Hippocampal formation (tissue), 2 donors: ENCODE measurements at places on chromosomes 1 and 21.

DNA sequence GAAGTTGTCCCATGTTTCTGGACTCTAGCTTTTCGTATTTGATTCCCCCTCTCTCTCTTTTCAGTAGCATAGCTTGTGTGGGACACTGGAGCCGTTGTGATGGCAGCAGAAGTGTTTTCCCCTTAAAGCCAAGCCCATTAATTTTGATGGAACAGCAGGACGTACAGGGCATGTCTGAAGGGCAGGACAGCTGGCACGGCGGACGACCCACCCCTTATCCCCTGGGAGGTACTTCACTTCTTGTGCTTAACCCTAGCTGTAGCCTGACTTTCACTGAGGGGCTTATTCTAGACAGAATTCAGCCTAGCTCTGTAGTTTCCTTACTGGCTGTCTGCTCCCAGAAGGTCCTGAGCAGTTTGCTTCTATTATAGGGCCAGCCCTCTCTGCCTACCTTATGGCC lies 8.6 kb upstream of the PPFIA4 start:
- no peak for DNase-seq

- DNase-seq: no peak
Observed at GRCh38 chr1:2319291-2319690, 72.1 kb downstream of the MORN1 start.

DNA sequence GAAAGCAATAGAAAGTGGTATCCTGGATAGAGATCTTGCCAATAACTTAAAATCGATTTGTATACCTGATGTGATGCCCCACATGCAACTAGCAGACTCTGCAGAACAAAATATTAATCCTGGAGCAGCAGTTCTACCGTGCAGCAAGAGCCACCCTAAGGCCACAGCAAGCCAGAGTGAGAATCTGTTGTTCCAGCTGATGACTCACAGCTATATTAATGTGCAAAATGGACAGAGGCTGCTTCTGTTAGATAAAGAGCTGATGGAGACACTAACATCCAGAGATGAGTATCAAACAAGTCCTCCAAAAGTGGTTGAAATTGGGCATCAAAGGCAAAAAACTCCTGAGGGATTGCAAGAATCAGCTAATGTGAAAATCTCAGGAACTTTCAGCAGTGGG lies 127.8 kb downstream of the MACF1 start:
- DNase-seq: peak; percentile 28

GRCh38 chr1:16021681-16022080 lies at the start of gene CLCNKA:
TSS of gene CLCNKA (plus strand) at chr1:16022036. CDS start at chr1:16022620, 584 bp downstream.
- no peak for DNase-seq

DNA sequence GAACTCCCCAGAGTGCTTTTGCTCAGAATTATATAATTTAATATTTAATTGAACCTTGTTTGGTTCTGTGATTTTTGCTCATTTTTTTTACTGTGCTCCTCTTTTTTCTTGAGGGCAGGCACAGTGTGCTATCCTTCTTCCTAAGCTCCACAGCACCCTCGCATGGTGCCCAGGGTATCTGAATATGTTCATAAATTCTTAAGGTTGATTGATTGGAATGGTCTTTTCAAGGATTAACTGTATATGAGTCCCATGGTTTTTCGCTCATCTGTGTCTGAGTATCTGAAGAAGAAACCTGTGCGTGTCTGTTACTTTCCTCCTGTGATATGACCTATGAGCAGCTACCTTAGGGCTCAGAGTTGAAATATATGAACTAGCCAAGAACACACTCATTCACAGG lies 393.7 kb downstream of the HLX start:
- DNase-seq: no peak

DNA sequence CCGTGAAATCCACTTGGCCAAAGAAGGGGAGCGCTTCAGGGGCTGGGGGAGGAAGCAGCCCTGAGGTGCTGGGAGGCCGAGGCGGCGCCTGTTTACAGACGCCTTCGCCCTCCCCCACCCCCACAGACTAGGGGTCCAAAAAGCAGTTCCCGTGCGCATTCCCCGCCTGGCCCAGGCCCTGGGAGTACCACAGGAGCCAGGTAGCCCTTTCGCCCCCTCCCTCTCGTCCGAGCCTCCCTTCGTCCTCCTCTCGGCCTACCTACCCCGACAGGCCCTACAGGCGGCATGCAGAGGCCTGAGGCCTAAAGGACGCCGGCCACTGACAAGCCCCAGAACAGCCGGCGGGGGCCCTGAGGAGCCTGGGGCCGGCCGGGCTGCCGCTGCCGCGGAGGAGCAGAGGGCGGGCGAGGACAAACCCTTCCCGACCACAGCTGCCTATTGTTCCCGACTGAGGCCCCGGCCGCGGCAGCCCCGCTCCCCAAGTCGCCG lies 522 bp downstream of the RC3H1 start:
- peak; percentile 70 for DNase-seq

GRCh38 chr1:229980009-229980408 lies 87.0 kb upstream of the GALNT2 start:
- DNase-seq: no peak
